Activated naive CD4-positive, alpha-beta T cell (primary cell): ENCODE measurements at places on chromosomes 6 and 20.

GRCh38 chr20:31851240-31851955 is 6.0 kb upstream of the FOXS1 start:
- DNase-seq, result no peak

GRCh38 chr20:21184819-21185218 is 58.9 kb downstream of the KIZ start:
- no peak for DNase-seq

DNA sequence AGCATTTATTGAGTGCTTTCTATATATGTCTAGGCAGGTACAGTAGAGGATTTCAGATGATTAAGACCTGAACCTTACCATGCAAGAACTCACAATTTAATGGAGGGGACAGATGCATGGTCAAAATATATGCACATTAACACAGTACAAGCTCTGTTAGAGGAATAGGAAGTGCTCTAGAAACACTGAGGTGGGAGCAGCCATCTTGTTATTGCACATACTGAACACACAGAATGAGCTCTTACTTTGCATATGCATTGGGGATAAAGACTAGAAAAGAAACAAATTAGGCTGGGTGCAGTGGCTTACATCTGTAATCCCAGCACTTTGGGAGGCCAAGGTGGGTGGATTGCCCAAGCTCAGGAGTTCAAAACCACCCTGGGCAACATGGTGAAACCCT is 438.3 kb downstream of the UTRN start:
- no peak for DNase-seq

DNA sequence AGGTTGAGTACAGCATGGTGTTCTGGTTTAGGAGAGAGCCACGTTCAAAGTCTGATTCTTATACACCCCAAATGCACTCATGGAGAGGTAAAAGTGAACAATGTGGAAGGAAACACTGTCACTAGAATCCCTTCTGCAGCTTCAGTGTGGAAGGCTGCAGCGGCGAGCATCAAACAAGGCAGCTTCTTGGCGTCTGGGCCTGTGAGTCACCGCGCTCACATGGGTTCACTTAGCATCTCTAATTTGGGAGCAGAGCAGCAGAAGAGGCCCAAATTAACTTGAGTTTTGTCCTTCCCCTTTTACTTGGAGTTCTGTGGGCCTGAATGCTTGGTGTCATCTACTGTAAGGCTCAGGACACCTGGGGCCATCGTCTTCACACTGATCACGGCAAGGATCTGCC is 10.9 kb upstream of the E2F1 start:
- no peak for DNase-seq

DNA sequence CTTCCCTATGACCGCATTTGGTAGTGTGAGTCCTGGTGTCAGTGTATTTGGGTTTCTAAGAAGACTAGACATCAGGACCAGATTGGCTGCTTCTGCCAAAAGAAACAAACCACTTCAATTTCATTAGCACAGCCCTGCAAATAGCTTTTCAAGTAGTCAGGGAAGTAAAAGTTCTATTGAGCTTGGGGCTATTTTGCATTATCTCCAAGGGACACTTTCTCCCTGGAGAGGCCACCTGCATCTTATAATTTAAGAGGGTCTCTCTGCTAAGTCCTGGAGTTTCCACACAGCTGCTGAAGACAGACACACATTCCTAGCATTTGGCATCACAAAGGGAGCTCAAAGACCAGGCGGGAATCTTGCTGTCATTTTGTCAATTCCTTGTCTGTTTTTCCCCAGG is 141.2 kb downstream of the BMP2 start:
- no peak for DNase-seq

- no peak for DNase-seq
Observed at GRCh38 chr6:34970957-34971356, 81.9 kb downstream of the ANKS1A start.

- no peak for DNase-seq
Observed at GRCh38 chr6:71190809-71191208, 97.8 kb upstream of the OGFRL1 start.

DNA sequence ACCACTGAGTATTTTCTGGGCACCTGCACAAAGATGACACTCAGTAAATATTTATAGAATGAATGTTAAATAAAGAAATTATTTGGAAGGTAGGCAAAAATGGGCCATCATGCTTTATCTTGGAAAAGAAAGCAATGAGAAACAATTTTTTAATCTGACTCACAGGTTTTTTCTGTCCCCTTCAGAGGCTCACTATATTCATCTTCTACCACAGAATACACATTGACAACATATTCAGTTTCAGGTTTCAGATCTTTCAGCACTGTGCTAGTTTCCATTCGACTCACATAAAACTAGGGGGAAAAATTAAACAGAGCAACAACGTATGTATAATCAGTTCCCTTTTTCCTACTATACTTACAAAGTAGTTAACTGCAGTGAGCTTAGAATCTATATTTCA is 58.3 kb downstream of the COL12A1 start:
- DNase-seq, result no peak

- no peak for DNase-seq
Observed at GRCh38 chr6:40108736-40109135, 174.5 kb upstream of the MOCS1 start.

DNA sequence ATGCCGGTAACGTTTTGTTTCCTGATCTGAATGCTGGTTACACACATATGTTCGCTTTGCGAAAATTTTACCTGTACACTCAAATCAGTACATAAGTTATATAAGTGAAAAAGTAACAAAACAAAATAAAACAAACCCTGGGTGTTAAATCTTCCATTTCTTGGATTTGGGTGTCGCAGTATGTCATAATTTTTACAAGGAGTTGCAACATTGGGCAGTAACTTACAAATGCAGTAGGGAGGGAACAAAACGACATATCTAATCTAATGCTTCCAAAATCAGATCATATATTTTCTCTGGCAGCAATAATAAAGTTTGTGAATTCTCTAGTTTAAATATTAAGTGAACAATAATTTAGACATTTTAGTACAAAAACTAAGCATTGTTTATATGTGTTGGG is 25.2 kb downstream of the SNX14 start:
- no peak for DNase-seq

GRCh38 chr6:165819394-165819793 is 156.4 kb upstream of the PDE10A start:
- no peak for DNase-seq

DNA sequence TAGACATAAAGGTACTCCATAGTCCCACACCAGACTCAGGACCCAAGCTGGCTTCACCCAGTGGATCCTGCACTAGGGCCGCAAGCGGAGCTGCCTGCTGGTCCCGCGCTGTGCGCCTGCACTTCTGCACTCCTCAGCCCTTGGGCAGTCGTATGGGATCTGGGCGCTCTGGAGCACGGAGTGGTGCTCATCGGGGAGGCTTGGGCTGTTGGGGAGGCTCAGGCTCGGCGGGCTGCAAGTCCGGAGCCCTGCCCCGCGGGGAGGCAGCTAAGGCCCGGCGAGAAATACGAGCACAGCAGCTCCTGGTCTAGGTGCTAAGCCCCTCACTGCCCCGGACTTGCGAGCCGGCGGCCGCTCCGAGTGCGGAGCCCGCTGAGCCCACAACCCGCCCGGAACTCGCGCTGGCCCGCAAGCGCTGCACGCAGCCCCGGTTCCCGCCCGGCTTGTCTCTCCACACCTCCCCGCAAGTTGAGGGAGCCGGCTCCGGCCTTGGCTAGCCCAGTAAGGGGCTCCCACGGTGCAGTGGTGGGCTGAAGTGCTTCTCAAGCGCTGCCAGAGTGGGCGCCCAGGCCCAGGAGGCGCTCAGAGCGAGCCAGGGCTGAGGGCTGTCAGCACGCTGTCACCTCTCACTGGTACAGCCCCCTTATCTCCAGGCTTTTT is 33.4 kb upstream of the GCNT2 start:
- DNase-seq, result no peak

DNA sequence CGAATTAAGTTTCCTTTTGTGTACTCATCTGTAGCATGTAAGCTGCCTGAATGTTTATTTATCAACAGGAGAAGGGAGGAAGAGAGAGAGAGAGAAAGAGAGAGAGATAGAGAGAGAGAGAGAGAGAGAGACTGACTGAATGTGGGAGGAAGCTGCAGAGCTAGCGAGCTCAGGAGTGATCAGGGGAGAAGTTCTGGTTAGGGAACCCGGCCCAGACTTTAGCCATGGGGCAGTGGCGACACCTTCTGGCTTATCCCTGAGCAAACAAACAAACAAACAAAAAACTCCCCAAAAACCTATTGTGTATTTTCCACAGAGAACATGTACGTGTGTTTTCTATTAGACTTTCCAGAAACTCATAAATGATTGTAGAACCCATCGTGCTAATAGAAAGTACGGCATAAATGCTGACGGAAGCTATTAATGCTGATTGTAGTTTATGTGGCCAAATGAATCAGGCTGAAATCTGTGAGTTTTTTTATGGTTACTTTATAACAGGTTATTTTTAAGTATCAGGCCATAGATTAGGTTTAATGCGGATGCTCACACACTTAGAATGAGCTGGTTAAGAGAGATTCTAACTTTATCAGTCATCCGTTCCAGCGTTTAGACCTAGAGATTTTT is 92.8 kb downstream of the CLIC5 start:
- no peak for DNase-seq

GRCh38 chr6:12208190-12208589 is 82.0 kb upstream of the EDN1 start:
- DNase-seq, result no peak

DNA sequence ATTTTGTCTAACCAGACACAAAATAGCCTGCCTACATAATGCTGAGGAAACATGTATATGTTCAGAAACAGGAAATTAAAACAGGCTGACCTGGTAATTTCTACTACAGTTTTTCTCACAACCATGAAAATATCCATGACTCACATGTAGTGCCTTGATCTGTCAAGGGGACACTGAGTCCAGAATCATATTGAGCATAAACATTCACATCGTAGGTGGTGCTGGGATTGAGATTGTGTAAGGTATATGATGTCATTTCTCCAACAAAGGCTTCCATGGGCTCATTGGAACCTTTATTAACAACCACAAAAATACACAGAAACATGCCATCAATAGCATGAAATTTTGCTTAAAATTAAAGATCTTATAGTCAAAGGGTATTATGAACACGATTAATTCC is 80.9 kb downstream of the COL12A1 start:
- DNase-seq, result no peak

DNA sequence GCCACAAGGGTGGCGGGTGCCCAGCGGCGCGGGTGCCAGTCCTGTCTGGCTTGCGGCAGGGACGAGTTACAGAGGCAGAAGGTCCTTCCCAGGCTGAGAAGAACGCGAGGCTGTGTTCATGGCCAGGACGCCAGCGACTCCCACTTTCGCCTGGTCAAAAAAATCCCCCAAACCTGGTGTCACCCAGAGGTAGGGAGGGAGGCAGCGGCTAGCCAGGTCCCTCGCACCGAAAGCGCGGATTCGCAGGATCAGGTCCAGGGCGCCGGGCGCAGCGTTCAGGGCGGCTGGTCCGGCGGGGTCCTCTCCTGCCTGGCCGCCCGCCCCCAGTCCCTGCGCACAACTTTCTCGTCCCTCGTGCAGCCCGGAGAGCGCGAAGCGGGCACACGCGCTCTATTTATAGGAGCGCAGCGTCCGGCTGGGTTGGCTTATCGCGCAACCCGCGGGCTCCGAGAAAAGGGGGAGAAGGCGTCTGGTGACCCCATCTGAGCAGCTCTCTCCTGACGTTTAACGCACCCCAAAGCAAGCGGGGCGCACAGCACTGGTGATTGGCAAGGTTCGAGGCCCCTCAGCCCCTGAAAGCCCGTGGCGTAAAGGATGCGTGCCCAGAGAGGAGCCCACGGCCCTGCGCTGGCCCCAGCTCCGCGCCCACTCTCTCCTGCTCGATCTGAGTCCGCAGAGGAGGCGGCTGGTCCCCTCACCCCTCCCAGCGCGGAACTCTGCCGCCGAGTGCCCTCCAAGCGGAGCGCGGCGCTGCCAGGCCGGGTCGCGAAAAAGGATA is 519 bp downstream of the CBLN4 start:
- DNase-seq, result no peak

DNA sequence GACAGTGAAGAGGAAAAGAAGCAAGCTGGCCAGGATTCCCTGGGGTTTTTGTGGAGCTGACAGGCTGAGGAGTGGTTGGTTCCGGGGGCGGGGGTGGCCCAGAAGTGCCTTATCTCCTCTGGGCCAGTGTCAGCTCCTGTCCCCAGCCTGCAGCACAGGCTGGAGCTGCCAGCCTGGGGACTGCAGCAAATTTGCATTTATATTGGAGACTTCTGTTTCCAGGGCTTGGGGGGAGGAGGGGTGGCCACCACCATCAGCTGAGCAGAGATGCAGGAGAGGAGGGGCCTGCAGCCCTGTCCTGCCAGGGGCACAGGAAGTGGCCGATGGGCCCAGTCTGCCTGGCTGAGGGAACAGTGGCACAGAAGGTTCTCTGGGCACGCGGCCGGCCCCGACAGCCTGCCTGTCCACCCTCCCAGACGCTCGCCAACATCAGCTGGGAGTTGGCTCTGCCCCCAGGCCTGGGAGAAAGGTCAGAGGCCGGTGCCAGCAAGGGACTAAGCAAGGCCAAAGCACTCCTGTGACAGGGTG is 24.3 kb upstream of the SCRT2 start:
- no peak for DNase-seq

DNA sequence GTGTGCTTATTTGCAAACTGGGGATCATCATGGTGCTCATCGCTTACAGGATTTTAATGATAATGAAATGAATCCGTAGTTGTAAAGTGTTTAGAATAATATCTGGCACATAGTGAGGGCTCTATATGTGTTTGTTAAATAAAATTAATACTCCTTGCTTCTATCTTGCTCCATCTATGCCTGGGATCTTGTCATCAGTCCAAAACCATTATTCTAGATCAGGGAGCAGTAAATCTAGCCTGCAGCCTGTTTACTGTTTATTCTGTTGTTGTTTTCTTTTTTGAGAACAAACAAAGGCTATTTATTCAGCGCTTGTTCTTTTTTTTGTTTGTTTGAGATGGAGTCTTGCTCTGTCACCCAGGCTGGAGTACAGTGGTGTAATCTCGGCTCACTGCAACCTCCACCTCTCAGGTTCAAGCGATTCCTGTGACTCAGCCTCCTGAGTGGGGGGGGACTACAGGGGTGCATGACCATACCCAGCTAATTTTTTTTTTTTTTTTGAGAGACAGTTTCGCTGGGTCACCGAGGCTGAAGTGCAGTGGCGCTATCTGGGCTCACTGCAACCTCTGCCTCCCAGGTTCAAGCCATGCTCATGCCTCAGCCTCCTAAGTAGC is 8.1 kb downstream of the ACOT8 start:
- no peak for DNase-seq

GRCh38 chr6:56708810-56709597 is 66.3 kb upstream of the DST start:
- DNase-seq, result no peak

DNA sequence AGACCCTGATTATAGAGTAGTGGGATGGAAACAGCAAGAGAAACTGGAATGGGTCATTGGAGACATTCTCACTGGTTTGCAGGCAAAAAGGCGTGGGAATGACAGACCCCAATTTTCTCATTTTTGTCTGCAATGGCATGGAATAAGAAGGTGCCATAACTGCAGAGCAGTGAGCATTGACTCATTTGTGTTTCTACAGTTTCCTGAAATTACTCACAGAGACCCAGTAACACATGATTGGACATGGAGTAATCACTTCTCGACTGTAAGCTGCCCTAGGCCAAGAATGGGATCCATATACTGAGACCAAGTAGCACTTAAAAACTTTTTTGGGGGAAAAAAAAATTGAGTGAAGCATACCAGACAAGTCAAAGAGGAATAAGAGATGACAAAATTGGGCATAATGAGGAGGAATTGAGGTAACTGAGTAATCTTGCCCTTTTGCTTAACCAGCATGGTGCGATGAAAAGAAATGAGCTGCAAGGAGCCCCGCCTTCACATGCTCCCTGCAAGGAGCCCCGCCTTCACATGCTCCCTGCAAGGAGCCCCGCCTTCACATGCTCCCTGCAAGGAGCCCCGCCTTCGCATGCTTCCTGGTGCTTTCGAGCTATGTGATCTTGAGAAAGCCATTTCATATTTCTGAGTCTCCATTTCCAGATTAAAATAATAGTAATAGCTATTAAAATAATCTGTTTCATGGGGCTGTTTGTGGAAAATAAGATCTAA is 44.1 kb downstream of the NHSL1 start:
- DNase-seq, result peak; percentile 32
